NCI-H2081 treated with DMSO at 0.1 percent for 48 hours (cell line): ENCODE measurements at places on chromosomes 1 and 21.

DNA sequence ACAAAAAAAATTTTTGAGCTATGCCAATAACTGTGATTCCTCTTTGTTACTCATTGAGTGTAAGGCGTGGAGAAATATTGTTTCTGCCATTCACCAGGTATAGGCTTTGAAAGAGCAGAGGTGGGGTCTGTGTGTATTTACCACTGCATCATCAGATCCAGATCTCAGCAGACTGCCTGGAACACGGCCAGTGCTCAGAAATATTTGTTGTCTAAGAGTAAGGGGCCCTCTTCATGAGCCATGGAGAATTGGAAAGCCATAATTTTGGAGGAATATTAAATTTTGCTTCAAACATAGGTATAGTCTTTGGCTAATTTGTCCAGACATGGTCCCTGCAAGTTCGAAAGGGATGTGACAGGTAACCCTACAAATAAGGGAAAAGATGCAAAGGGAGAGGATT lies 231.3 kb upstream of the IRF2BP2 start:
- no peak for DNase-seq

- DNase-seq = no peak
Observed at GRCh38 chr1:226402739-226403165, 5.1 kb downstream of the PARP1 start.

DNA sequence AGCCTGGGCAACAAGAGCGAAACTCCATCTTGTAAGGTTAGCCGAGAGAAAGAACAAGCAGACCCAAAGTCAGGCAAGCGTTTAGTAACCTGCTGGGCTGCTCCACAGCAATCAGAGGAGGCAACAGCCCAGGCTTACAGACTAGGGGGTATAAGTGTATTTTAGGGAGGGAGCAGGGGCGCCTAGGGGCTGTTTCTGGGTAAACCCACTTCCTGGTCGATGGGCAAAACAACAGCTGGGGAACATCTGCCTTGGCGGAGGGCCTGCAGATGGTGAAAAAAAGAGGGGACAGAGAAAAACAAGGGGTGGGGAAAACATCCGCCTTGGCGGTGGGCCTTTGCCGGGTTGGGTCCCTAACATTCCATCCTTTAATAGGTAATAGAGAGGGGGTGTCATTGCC lies 5.2 kb downstream of the TAS1R1 start:
- DNase-seq = no peak

- DNase-seq = no peak
Observed at GRCh38 chr1:89065079-89065868, at the start of gene GBP1. Gene GBP1 (minus strand): TSS chr1:89065208. CDS start chr1:89063234, 1,974 bp downstream.

DNA sequence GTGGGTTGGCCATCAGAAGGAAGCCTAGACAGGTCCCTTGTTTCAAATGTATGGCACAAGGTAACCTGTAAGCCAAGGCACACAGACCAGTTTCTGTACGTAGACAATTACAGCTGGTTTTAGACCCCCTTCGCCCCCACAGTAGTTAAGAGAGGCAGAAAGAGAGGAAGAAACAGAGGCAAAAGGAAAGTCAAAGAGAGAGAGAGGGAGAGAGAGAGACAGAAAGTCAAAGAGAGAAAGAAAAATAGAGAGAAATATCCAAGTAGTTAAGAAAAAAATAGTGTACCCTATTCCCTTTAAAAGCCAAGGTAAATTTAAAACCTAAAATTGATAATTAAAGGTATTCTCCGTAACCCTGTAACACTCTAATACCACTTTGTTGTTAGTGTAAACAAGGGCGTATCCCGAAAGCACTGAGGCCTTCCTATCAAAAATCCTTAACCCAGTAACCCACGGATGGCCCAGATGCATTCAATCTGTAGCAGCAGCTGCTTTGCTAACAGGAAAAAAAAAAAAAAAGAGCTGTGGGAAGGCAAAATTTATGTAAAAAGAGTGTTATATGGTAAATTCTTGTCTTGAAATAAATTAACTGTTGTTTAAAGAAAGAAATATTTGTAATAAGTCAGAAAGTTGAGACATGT lies 49.4 kb downstream of the ADCY10 start:
- DNase-seq = no peak

DNA sequence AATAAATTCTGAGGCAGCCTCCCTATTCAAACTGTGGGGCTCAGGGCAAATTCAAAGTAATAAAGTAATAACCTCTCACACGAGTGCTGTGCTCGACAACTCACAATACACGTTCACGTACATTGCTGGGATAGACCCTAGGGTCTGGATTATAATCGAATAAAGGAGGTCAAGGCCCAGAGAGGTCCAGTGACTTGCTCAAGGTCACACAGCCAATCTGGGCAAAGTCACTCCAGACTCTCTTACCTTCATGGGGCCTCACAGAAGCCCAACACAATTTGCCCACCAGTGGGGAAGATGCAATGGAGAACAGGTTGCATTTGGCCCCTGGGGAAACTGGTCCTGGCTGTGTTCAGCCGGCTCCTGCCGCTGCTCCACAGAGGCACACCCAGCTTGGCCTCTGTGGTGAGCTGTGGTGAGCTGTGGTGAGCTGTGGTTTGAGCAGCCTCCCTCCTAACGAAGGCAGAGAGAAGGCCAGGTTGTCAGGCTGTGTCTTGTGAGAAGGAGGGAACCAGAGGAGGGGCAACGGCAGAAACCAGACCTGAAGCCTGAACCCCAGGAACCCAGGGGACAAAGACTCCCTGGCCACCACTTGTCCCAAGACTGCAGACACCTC lies 35.1 kb downstream of the NUAK2 start:
- no peak for DNase-seq

DNA sequence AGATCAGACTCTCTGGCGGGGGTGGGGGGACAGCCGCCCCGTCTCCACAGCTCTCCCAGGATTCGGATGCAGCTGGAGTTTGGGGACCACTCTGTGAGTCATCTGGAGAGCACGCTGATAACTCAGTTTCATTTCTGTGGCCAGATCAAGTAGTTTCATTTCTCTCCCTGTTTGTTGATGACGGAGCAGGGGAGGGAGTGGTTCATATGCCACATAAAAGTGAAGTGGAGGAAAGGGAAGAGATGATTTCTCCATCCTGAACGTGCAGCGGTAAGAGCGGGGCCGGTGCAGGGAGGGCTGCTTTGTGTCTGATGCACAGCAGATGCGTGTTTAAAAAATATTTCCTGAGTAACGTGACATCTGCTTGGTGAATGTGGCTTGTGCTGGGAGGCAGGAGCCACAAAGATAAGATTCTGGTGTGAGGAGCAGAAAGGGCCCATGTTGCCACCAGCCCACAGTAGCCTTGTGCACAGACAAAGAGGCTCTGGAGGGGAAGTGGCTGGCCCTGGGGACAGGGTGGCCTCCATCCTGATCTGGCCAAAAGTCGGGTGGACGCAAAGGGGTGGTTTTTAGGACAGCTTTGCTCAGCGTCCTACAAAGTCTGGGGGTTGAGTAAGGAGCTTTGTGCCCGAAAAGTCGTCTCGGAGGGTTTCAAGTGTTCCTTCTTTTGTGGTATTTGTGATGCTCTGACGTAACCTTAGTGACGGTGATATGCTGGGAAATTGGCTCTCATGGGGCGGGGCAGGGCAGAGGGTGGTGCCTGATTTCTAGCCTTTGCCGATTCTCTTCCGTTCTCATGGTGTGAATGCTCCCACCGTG lies at the start of gene MX2:
Gene MX2, plus strand, starts transcription at position 242 of the 819 bp plus-strand sequence. CDS start 14,880 bp downstream, outside the sequence.
- DNase-seq = no peak

- no peak for DNase-seq
Observed at GRCh38 chr1:201732351-201732750, 96.6 kb upstream of the IPO9 start.

GRCh38 chr1:161258439-161259344 lies at the start of gene PCP4L1:
Gene PCP4L1 (plus strand): TSS chr1:161258745. CDS start chr1:161258975, 230 bp downstream.
- DNase-seq = no peak

DNA sequence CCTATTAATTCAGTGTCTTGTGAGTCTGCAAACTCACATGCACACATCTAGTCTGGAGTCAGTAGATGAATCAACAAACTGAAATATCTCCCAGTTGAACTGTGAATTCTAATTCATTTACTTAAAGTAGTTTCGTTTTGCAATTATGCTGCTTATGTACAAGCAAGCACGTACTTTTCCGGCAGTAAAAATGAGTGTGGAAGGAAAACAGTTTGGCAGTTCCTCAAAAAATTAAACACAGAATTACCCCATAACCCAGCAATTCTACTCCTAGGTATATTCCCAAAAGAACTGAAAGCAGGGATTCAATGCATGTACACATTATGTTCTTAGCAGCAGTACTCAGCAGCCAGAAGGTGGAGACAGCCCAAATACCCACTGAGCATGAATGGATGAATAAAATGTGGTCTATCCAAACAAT lies 49.3 kb downstream of the GNB1 start:
- no peak for DNase-seq

DNA sequence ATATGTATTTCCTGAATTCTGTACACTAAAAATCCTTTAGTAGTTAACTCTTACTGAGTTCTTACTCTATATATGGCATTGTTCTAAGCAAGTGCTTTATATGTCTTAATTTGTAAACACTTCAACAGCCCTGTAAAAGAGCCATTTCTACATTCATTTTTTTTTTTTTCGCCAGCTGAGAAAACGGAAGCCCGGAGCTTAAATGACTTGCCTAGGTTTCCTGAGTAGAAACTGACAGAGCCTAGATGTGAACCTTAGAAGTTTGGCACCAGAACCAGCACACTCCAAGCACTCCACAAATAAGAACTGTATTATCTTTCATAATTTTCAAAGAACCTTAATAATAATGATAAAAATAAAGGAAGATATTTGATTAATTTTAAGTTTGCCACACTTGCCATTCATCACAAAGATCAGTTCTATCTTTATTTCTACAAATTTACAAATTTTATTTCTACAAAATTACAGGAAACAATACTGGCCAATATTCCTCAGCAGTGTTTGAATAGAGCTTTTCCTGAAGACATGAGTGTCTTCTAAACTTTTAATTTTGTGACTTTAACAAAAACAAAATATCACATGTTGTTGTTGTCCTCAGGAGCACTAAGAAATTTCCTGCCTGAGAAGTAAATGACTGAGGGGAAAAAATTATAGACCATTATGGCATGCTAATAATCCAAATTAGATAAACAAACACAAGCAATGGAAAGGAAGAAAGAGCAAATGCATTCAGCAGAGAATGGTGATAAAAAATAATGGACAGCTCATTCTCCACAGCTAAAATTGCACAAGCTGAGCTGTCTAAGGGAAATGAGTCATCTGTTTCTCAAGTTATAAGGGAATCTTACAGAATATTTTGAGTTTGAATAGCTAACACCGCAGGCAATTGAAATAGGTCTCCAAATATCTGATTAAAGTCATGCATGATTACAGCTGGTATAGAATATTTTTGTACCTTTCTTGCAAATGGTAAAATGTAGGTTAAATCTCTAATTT lies 71.2 kb downstream of the DPYD start:
- DNase-seq = peak; percentile 11

GRCh38 chr21:46564391-46564790 lies 40.5 kb downstream of the S100B start:
- no peak for DNase-seq

DNA sequence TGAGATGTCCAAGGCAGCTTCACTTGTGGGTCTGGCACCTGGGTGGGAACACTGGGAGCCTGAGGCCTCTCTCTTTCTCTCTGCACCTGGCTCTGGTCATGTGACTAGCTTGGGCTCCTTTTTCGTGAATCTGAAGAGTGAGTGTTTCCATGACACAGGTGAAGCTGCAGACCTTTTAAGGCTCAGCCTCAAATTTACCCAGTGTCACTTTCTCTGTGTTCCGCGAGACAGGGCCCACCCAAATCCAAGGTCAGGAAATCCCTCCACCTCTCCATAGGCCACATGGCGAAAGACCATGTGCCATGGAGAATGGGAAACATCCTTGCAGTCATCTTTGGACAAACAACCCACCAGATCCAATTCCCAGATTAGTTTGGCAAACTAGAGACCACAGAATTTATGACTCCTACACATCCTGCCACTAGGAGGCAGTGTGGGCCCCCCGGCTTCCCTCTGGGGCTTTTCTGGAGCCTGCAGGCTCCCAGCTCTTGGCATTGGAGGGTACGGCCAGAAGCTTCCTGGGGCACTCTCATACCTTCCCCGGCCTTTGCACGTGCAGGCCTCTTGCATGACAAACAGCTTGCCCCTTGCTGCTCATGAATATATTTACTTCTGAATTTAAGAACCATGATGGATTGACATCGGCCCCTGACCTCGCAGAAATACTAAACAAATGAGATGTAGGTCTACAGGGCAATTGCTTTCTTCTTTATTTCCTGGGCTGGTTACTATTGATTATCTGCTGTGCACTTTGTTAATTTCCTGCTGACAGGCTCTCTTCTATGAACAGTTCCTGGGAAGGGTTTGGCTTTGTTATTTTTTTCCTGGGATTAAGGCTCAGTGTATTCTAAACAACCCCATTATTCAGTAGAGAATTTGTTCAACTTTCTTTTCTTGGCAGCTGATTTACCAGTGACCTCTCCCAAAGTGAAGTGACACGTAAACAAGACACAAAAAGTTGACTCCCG lies 180.7 kb downstream of the KAZN start:
- no peak for DNase-seq

DNA sequence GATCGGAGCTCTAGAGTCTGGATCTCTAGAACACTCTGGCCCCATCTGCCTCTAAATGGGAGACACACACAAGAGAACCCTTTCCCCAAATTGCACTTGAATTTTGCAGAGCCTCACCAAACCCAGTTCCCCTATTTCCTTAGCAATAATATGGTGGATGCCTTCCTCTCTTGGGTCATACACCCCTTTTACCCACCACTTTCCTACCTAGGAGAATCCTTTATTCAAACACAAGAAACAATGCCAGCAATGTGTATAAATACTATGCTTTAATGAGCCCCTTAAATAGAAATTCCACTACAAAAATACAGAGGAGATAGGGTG lies 760 bp upstream of the SF3B4 start:
- no peak for DNase-seq

DNA sequence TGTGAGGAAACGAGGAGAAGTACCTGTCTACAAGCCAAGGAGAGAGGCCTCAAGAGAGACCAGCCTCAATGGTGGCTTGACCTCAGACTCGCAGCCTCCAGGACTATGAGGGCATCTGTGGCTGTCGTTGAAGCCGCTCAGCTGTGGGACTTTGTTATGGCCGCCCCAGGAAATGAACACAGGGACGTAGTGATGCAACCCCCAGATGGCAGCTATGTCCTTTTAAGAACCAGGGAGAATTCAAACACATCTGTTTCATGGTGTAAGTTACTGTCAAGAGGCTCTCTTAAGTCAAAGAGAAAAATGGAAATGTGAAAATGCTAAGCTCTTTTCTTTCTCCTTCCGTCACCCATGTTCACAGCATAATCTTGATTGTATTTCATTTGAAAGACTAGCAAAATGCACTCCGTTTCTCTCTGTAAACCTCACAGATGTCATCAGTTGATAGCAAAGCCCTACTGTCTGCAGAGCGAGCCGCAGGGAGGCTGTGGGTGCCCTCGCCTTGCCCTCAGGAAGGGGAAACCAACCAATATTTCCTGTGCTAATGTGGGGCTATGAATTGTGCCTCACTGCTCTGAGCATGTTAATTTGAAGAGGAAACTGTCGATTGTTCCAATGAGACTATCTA lies 21.3 kb downstream of the UBASH3A start:
- no peak for DNase-seq
